ENCODE measurements at places on chromosomes 6 and 20. TPM values are rescaled to one million over a fixed set of nuclear protein-coding genes. Genes with fewer than 3 reads are reported as not detected.

Gene C20orf202
- total RNA-seq: 0.55 TPM

GRCh38 chr20:19205981-19206396 is 6.5 kb upstream of the SLC24A3 start:
- no peaks in the 10 kb centered on the region for H3K36me3 ChIP-seq
- peaks cover 6% of the 10 kb centered on the region for H3K4me1 ChIP-seq
- no peak overlapping the region for H3K27ac ChIP-seq
- peak; percentile 80 for DNase-seq
- H3K27me3 ChIP-seq: peaks cover 3% of the 10 kb centered on the region

DNA sequence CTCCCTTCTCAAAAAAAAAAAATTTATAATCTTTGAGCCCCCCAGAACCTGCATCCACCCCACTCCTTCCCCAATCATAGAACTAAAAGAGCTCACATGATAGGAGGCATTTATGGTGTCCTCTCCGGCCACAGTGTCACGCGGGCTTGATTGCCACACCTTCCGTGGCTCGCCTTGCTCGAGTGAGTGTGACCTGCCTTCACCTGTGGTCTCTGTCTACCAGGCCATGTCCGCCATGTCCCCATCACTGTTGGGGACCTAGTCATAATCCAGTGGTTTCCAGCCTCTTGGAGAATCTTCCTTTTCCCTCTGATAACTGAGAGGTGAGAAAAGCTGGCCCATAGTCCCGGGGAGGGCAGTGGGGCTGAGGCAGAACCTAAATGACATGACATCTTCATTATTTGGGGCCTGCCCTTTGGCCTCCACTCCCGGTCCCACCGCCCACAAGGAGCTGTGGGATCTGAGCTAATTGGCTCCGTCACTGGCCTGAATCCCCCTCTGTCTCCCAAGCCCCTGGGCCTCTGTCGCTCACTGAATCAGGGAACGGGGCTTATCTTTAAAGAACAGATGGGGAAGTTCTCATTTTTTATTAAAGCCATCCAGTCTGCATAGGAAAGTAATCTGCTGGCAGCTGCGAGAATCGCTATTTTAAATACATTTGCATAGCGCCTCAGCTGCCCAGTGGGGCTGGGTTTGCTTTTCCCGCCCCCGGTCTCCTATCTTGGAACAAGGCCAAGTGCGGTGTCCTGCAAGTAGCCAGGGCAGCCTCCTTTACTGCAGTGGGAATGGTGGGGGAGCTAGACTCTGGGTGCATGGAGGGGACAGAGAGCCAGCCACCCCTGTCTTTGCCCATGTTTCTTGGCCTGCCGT is 197.6 kb upstream of the PMEPA1 start:
- H3K27ac ChIP-seq: no peak overlapping the region
- no peak for DNase-seq
- no peak overlapping the region for H3K4me3 ChIP-seq
- no peaks in the 10 kb centered on the region for H3K27me3 ChIP-seq
- no peaks in the 10 kb centered on the region for H3K36me3 ChIP-seq
- no peaks in the 10 kb centered on the region for H3K4me1 ChIP-seq

DNA sequence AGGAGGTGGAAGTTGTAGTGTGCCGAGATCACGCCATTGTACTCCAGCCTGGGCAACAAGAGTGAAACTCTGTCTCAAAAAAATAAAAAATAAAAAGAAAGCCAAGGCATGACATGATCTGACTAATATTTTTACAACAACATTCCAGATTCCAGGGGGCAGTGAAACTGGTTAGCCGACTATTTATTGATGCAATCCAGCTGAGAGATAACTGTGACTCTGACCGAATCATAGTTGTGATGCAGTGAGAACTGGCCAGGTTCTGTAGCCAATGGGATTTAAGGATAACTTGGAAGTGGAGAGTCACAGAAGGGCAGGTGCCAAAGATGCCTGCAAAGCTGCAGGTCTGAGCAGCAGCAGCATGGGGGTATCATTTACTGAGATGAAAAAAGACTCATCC is 82.9 kb upstream of the TSHZ2 start:
- no peaks in the 10 kb centered on the region for H3K36me3 ChIP-seq
- no peaks in the 10 kb centered on the region for H3K27me3 ChIP-seq
- DNase-seq: no peak
- H3K4me3 ChIP-seq: no peak overlapping the region
- H3K4me1 ChIP-seq: no peaks in the 10 kb centered on the region

GRCh38 chr6:119602215-119603178 is 252.9 kb upstream of the MAN1A1 start:
- no peaks in the 10 kb centered on the region for H3K27me3 ChIP-seq
- H3K36me3 ChIP-seq: no peaks in the 10 kb centered on the region
- no peak overlapping the region for H3K4me3 ChIP-seq

DNA sequence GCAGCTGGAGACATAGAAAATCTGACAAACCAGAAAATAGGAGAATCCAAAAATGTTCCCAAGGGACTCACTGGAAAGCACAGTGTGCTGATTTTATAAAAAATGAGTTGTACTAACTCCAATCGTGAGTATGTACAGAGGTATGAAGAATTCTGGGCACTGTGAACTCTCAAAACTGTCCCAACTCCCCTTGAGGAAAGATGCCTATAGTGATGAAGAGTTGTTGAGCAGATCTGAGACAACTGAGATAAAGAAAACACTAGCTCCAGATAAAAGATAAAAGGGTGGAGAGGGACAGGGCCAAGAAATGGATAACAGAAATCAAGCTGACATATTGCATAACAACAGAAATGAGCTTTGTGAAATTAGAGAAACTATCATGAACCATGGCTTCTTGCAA is 481.4 kb downstream of the MAFB start:
- no peak overlapping the region for H3K4me3 ChIP-seq
- no peak for DNase-seq
- H3K27ac ChIP-seq: no peak overlapping the region
- no peaks in the 10 kb centered on the region for H3K4me1 ChIP-seq

- no peak overlapping the region for H3K27ac ChIP-seq
- no peak for DNase-seq
- H3K4me1 ChIP-seq: no peaks in the 10 kb centered on the region
- H3K27me3 ChIP-seq: no peaks in the 10 kb centered on the region
- no peaks in the 10 kb centered on the region for H3K36me3 ChIP-seq
Observed at GRCh38 chr6:21061892-21062291, 527.6 kb downstream of the CDKAL1 start.

GRCh38 chr6:129510950-129511349 is 199.0 kb downstream of the ARHGAP18 start:
- H3K36me3 ChIP-seq: no peaks in the 10 kb centered on the region
- H3K4me3 ChIP-seq: no peak overlapping the region
- no peak for DNase-seq
- H3K4me1 ChIP-seq: no peaks in the 10 kb centered on the region

- no peak overlapping the region for H3K27ac ChIP-seq
- peaks cover 12% of the 10 kb centered on the region for H3K4me1 ChIP-seq
- H3K27me3 ChIP-seq: no peaks in the 10 kb centered on the region
- no peaks in the 10 kb centered on the region for H3K36me3 ChIP-seq
Observed at GRCh38 chr6:133958791-133959190, 5.8 kb downstream of the TBPL1 start.

GRCh38 chr6:43506667-43507471 is 3.3 kb downstream of the LRRC73 start:
- no peak overlapping the region for H3K27ac ChIP-seq
- peak; percentile 83 for DNase-seq
- H3K4me1 ChIP-seq: peaks cover 28% of the 10 kb centered on the region

DNA sequence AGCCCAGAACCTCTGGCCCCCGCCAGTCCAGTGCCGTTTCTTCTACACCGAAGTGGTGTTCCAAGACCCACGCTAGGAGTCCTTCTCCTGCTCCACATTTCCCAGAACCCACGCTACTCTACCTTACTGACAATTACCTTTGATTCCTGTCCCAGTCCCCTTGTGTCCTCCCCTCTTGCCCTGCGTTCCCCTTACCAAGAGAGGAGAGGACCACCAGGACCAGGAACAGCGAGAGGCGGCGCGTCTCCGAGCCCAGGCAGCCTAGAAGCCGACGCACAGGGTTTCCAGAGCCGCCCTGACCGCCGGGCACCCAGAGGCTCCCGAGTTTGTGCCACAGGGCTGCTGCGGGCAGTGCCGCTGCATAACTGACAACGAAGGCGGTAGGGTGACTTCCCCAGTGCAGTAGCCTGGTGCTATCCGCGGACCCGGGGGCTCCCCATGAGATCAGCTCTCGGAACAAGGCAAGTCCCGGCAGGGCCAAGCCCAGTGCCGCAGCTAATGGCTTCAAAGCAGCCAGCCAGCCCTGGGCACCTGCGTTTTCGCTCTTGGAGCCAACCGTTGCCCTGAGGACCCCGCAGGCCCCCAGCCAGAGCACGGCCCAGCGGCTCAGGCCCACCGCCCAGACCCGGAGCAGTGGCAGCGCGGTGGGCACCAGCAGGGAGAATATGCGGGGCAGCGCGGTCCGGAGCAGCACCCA is 512 bp downstream of the TAP1 start:
- peak; percentile 63 for DNase-seq
- peak overlapping the region; percentile 72 for H3K4me3 ChIP-seq
- H3K36me3 ChIP-seq: no peaks in the 10 kb centered on the region
- H3K27me3 ChIP-seq: no peaks in the 10 kb centered on the region
- peak overlapping the region; percentile 99 for H3K27ac ChIP-seq
- H3K4me1 ChIP-seq: peaks cover 40% of the 10 kb centered on the region

- peak overlapping the region; percentile 0 for H3K27ac ChIP-seq
- H3K27me3 ChIP-seq: no peaks in the 10 kb centered on the region
- no peaks in the 10 kb centered on the region for H3K4me1 ChIP-seq
- no peaks in the 10 kb centered on the region for H3K36me3 ChIP-seq
Observed at GRCh38 chr20:50868509-50869495, 62.4 kb downstream of the ADNP start.

DNA sequence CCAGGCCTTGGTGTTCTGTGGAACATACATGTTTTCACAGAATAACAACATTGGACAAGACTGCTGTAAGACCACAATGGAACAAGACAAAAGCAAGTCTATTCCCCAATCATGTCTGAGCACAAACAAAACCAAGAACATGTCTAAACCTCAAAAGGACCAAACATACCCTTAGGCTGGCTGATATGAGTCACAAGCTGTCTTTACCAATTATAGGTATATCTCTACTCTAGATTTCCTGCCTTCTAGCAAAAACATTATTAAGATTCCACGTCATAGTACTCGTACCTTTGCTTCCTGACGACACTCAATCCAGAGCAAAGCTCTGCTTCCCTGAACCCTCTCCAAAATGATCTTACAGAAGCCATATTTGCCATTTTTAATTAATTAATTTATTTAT is 15.4 kb upstream of the L3MBTL1 start:
- no peak overlapping the region for H3K4me3 ChIP-seq
- DNase-seq: no peak
- H3K36me3 ChIP-seq: no peaks in the 10 kb centered on the region

DNA sequence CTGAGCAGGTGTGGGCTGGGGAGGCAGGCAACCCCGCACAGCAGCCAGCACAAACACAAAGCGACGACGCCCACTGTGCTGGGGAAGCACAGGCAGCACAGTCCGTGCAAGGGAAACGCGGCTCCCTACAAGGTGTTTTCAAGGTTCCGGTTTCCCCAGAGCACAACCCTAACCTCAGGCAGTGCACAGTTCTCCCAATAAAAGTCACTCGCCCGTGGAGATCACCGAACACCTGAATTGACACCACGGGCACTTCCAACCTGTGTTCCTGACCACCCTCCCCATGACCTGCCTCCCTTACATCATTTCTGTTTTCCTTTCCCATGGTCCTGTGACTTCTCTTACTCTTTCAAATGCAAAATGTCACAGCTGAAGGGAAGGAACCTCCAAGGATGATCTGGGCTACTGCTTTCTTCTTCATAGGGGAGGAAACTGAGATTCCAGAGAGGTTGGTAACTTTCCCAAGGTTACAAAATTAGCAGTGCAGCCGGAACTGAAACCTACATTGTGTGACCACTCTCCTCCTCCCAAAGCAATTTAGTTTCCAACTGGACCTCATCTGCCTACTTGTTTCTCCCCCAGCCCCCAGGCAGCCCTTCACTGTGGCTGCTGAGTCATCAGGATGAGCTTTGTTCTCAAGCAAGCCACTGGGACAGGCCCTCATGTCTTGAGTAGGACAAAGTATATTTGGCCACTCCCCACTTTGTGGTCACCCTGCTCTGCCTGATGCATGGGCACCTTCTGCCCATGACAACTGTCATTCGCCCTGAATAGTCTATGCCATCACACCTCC is 125.3 kb downstream of the ATXN1 start:
- H3K27me3 ChIP-seq: no peaks in the 10 kb centered on the region
- H3K4me3 ChIP-seq: no peak overlapping the region
- H3K27ac ChIP-seq: no peak overlapping the region
- no peaks in the 10 kb centered on the region for H3K4me1 ChIP-seq
- DNase-seq: peak; percentile 15

GRCh38 chr6:140985679-140986275 is 1146.9 kb upstream of the GJE1 start:
- no peak overlapping the region for H3K4me3 ChIP-seq
- DNase-seq: no peak
- no peak overlapping the region for H3K27ac ChIP-seq
- no peaks in the 10 kb centered on the region for H3K36me3 ChIP-seq
- peaks cover 7% of the 10 kb centered on the region for H3K4me1 ChIP-seq
